Thoracic aorta (tissue), 2 donors: ENCODE measurements at places on chromosomes 4 and X.

- no peak for DNase-seq
Observed at GRCh38 chr4:36734334-36734733, 452.9 kb downstream of the DTHD1 start.

DNA sequence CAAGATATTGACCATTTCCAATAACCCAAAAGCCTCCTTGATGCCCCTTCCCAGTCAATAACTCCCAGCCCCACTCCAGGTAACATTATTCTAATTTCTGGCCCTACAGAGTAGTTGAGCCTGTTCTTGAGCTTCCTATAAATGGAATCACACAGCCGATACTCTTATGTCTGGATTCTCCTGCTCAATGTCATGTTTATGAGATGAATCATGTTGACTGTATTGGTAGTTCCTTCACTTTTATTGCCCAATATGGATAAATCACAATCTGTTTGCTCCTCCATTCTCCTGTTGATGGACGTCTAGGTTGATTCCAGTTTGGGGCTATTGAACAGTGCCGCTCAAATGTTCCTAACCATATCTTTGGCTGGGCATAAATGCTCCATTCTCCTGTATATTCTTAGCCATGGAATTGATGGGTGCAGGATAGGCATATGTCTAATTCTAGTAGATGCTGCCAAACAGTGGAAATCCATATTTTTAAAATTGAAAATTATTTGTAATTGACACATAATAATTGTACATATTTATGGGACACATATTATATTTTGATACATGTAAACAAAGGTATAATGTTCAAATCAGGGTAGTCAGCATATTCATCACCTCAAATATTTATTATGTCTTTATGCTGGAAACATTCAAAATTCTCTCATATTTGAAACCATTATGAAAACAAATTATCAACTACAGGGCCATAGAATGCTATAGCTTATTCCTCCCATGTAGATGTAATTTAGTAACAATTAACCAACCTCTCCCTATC is 40.5 kb upstream of the SLC2A9 start:
- no peak for DNase-seq

- no peak for DNase-seq
Observed at GRCh38 chr4:6692806-6693205, 872 bp upstream of the S100P start.

DNA sequence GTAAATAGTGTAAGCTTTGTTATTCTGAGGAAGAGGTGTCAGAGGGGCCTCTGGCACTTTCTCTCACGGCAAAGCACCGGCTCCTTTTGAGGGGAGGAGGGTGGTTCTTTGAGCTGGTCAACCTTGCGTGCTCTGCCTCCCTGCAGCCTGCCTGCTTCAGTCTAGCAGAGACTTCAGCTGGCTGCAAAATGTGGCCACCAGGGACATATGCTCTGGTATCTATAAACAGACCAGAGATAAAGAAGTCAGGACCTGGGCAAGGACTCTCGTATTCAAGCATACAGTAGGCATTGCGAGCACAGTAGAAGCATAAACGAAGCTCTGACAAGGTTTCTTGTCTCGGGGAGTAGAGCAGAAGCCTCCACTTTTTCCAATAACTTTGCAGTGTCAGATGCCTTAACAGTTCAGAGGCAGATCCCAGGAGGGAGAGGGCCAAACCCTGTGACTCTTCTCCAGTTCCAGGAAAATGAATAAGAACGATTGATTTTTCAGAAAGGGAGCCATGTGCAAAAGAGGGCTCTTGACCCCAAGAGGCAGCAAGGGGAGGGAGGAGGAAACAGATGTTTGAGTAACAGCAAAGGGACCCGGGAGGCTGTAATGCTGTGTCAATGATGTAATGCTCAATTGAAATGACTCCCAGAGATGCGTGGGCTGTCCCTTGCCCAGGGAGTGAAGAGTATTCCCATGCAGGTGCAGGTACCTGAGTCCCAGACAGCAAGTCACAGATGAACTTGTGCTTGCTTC is 57.9 kb upstream of the TEX13D start:
- no peak for DNase-seq

- DNase-seq = no peak
Observed at GRCh38 chr4:152926959-152927358, 9.2 kb upstream of the FHDC1 start.

DNA sequence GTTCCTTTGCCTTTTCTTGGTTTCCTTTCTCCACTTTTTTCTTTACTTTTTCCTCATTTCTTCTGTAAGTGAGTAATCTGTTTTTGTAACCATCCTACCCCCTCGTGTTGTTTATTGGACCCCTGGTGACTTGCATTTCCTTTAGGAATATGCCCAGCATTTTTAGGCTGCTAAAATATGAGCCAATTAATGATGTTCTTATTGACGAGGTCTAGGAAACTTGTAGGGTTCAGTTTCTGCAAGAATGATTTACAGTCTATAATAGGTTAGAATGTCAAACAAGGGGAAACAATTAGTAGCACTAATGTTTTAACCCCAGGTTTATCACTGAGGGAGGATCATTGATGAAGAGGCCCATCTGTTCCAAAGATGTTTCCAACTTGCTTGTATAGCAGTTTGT is 79.0 kb downstream of the CPE start:
- DNase-seq = no peak

DNA sequence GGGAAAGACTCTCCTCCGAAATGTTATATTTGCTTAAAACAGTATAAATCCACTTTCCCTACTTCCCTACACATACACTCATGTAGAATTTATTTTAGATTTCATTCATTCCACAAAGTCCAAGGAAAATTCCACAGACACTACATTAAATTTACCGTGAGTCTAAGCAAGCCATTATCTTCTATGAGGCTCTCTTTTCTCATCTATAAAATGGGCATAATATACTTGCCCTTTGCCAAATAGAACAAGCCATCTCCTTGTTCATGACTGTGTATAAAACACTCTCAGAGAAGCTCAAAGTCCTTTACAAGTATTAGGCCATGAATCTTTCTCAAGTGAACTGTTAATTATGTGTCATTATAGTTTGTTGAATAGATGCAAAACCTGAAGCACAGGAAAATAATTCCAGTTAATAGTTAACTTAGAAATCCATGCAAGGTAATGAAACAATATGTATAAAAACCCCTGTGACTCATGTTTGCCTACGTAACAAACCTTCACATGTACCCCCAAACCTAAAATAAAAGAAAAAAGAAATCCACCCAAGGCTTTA is 10.7 kb downstream of the TEC start:
- DNase-seq = no peak

DNA sequence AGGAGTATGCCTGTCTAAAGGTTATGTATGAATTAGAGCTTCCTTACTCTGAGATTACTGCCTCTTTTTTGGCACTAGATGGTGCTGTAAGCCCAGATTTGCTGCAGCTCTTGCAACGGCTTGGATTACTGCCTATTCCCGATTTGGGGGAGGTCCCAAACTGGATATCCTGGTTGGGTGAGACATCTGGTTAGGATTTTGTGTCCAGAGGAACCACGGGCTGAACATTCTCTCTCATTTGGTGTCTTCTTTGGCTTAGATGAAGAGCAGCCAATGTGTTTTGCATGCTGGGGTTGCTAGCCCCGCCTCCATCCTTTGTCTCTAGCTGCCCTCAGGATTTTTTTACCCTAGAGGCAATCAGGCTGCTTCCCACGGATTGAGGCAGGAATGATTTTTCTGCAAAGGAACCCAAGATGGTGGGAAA is 31.9 kb downstream of the F8A1 start:
- DNase-seq = peak; percentile 1

DNA sequence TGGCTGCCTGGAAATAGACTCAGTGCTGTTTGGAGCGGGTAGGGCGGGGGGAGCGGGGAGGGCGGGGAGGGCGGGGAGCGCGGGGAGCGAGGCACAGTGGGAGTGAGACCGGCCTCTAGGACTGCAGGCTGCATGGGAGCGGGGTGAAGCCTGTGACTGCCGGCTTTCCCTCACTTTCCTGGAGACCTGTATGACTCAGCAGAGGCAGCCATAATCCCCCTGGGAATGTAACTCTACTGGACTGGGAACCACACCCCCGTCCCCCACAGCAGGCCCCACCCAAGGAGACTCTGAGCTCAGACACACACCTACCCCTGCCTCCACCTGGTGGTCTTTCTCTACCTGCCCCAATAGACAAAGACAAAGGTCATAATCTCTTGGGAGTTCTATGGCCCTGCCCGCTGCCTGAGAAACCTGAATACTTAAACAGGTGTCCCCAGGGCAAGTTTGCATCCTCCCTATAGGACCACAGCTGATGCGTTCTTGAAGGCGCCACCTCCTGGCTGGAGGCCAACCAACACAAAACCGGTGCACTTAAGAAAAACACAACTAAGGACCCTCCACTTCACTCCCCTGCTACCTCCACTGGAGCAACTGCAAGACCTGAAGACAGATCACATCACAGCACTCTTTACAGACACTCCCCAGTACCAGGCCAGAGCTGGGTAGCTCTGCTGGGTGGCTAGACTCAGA is 18.0 kb downstream of the HDAC8 start:
- DNase-seq = no peak

DNA sequence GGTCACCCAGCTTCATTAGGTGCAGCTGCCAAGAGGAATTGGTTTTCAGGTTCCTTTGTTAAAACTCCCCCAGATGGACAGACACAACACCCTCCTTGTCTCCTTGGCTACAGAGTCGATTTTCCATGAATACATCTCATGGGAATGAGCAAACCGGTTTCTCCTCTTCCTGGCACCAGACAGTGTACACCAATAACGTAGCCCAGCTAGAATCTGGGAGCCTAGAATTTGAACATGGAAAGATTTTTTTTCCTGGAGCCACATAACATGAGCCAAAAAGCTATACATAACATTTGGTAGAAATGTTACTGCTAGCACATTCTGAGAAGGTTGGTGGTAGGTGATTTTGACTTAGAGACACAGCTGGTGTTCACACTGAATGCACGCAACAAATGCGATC is 62.9 kb upstream of the SLC34A2 start:
- no peak for DNase-seq

- no peak for DNase-seq
Observed at GRCh38 chr4:10629394-10629793, 55.2 kb downstream of the CLNK start.

DNA sequence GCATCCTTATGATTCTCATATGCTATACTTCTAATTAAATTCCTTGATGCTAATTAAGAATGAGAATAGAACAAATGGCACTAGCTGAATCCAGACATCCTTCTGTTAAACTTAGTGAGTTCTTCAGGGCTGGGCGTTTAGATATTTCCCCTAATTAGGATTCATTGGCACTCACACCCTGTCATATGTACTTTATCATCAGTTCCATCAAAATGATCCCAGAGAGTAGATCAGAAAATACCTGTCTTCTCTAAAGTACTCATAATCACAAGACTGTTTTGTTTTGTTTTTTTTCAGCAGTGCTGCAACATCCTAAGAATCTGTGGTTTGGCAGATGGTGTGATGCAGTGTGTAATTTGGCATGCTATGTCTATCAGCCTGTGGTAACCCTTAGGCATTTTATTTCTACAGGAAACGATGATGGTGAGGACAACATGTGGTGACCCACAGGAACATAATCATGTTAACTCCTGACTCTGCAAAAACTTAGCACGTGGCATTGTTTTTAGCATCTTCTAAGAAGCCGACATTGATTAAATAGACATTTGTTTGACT is 2528.4 kb downstream of the ARAP2 start:
- no peak for DNase-seq

DNA sequence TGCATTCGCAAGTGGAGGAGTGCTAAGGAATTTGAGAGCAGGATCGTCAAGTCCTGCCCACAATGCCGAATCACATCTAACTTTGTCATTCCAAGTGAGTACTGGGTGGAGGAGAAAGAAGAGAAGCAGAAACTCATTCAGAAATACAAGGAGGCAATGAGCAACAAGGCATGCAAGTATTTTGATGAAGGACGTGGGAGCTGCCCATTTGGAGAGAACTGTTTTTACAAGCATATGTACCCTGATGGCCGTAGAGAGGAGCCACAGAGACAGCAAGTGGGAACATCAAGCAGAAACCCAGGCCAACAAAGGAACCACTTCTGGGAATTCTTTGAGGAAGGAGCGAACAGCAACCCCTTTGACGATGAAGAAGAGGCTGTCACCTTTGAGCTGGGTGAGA is 100.2 kb upstream of the MED14 start:
- DNase-seq = no peak

GRCh38 chrX:31168551-31168950 is 96.7 kb upstream of the FTHL17 start:
- no peak for DNase-seq

DNA sequence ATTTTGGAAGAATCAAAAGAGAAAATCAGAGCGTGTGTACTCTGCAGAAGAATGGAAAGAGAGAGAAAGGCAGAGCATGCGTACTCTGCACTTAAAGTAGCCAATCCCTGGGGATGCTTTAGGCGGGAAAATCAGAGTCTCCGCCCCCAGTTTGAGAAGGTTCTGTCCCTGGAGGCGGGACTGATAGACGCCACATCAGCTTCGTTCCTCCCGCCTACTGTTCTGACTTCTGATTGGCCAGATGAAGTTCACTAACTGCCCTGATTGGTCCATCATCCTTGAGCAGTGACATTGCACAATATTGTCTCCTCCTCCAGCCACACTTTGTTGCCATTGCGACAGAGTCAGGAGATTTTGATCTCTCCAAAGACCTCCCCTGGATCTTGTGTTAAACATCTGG is 23.8 kb downstream of the SSX1 start:
- DNase-seq = no peak

GRCh38 chr4:113436360-113436759 is 325.2 kb downstream of the CAMK2D start:
- no peak for DNase-seq

GRCh38 chr4:8651661-8652180 is 59.2 kb downstream of the CPZ start:
- no peak for DNase-seq
